IMR-90 (cell line): ENCODE measurements at places on chromosomes 3 and 15.

- DNase-seq: no peak
Observed at GRCh38 chr15:74773731-74774252, 8.1 kb upstream of the CSK start.

DNA sequence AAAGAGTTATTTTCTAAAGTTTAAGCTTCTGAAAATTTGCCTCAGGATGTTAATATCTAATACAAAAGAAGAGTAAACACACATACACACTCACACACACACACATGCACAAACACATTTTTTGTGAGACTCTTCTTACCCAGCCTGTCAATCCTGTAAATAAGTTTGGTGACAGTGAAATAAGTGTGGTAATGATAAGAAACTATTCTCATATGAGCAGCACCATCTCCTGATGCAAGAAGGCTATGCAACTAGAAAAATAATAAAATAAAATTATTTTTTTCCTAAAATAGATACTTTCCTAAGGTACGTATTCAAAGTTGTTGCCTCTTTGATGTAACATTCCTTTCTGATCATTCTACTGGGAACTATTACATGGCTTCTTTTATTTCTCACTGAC lies 155.1 kb downstream of the MECOM start:
- DNase-seq: no peak

DNA sequence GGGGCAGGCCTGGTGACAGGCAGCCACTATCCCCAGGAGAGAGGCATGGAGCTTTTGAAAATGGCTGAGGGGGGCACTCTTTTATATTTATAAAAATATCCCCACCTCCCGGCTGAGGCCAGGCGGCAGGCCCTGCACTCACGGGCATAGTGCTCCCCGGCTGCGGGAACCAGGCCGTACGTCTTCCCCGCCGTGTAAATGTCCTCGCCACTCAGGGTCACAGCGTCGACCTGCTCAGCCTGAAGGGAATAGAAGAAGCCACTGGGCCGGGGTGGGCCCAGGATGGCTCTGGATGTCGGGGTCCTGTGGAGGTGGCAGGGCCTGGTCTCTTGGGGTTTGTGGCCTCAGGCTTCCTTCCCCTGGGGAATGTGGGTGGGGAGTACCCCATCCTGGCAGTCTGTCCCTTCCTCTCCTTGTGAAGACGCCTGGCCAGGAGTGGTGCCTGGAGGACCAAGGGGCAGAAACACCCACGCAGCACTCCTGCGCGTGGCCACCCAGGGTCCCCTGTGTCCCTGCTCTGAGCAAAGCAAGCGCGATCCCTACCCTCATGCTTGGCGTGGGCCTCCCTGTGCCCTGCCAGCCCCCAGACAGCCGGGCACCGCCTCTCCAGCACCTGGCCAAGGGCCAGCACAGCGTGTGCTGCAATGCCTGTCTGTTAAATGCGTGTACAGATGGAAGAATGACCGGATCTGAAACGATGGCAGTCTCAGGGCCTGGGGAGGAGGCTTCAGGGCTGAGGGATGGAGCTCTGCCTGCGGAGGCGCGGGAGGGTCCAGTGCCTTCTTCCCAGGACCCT lies 18.9 kb downstream of the MELTF start:
- DNase-seq: no peak

- DNase-seq: peak; percentile 25
Observed at GRCh38 chr15:47685141-47685870, 32.0 kb upstream of the SEMA6D start.

- DNase-seq: no peak
Observed at GRCh38 chr15:83109532-83109931, 2.1 kb downstream of the TM6SF1 start.

GRCh38 chr3:42492508-42493080 lies 9.8 kb upstream of the VIPR1 start:
- no peak for DNase-seq

DNA sequence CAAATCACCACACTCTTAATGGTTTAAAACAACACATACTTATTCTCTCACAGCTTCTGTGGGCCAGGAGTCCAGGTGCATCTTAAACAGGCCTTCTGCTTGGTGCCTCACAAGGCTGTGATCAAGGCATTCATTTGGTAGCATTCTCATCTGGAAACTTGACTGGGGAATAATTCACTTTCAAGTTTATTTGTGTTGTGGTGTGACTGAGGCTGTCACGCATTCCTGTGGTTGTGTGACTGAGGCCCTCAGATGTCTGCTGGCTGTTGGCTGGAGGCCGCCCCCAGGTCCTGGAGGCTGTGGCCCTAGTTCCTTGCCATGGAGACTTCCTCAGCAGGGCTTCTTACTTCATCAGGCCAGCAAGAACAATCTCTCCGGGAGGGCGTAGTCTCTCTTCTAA lies 16.9 kb upstream of the FAM3D start:
- peak; percentile 61 for DNase-seq

GRCh38 chr3:52222319-52223221 lies 2.9 kb downstream of the TLR9 start:
- no peak for DNase-seq

DNA sequence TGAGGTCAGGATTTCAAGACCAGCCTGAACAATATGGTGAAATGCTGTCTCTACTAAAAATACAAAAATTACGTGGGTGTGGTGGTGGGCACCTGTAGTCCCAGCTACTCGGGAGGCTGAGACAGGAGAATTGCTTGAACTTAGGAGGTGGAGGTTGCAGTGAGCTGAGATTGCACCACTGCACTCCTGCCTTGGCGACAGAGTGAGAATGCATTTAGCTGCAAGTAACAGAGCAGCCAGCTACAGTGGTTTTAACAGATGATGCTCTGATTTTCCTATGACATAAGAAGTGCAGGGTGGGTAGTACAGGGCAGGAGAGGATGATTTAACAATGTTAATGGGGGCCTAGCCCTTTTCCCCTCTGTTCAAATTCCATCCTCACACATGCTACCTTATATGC lies 267.9 kb downstream of the RPLP1 start:
- no peak for DNase-seq

- no peak for DNase-seq
Observed at GRCh38 chr3:64464955-64465354, 222.8 kb downstream of the ADAMTS9 start.

GRCh38 chr3:125236331-125236903 lies 23.9 kb upstream of the SLC12A8 start:
- no peak for DNase-seq

DNA sequence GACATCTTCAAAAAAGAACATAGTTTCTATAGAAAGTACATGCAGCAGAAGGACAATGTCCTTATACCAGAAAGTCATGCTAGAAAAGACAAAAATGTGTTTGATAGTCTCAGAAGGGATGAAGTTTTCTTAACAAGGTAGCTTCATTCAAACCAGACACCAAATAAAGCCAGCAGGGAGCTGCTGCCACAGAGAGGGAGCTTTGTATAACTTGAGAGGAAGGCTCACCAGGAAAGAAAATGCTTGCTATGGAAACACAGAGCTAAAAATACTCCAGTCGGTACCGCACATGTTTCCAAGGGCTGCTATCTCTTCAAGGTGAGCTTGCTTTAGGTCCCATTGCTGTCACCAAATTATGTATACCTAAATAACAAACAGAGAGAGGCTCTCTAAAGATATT lies 1074.8 kb upstream of the ALCAM start:
- DNase-seq: no peak

DNA sequence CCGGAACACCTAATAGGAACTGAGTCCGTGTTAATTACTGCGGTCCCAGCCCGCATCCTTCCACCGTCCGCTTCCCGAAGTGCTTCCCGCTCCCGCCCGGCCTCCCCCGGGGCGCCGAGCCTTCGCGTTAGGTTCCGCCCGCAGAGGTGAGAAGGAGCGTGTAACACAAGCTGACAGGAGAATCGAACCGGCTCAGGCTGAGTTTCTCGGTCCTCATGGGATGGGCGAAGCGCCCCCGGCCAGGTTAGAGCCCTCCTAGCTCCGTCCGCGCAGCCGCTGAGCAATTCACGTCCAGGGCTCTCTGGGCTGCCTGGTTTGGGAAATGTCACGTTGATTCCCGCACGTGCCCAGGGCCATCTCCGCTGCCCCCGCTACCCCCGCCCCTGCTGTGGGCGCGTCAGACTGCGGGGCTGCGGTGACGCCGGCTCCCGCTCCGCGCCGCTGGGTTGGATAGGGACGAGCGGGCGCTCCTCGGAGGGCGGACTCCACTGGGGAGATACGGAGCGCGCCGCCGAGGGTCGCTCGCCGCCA lies 954 bp downstream of the CLDN11 start:
- DNase-seq: peak; percentile 41

- no peak for DNase-seq
Observed at GRCh38 chr15:27742751-27743477, 356.2 kb downstream of the OCA2 start.

DNA sequence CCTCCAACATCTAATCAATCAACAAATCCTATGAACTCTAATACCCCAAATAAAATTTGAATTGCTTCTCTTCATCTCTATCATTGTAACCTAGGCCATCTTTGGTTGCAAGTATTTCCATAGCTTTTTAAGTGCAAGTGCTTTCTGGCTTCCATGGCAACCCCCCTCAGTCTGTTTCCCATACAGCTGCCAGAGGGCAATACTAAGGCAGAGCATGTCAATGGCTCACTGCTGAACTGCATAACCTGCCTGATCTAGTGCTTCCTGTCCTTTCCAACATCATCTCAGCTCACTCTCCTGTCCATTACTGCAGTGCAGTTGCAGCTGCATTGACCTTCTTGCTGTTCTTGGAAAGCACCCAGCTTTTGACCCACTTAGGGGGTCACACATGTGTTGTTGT lies 198.4 kb downstream of the WNT5A start:
- DNase-seq: no peak

DNA sequence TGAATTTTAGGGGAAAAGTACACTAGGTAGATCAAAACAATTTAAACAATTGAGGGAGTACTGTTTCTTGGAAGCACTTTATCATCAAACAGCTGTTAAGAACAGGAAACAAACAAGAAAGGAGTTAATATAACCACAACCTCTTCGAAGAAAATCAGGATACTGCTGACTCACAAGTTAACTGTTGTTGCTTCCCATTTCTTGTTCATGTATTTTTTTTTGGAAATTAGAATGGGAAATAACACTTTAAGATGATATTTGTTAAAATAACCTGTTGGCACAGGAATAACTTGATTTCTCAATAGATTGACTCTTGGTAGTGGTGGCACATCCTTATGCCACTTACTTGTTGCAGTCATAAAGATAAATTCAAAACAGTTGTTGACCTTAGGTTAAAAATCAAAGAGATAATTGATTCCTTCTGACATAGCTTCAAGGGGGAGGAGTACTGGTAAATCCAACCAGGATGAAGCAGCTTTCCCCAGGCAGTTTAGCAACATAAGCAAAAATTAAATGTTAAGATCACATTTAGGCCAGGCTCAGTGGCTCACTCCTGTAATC lies 3.3 kb downstream of the BNIP2 start:
- peak; percentile 38 for DNase-seq

- no peak for DNase-seq
Observed at GRCh38 chr15:63920504-63921175, 86.9 kb upstream of the HERC1 start.

DNA sequence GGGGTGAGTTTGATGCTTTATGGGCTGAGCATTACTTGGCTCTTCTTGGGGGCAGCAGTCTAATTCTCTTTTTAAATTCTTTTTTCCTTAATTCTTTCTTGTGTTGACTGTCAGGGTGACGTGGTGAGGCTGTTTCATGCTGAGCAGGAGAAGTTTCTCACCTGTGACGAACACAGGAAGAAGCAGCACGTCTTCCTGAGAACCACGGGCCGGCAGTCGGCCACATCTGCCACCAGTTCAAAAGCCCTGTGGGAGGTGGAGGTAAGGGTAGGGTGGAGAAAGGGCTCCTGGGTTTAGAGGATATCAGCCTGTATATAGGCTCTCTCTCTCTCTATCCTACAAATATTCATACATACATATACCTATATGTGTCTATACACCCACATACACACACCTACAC lies 152.3 kb downstream of the ITPR1 start:
- no peak for DNase-seq

- DNase-seq: no peak
Observed at GRCh38 chr3:38617137-38617536, 32.4 kb downstream of the SCN5A start.

DNA sequence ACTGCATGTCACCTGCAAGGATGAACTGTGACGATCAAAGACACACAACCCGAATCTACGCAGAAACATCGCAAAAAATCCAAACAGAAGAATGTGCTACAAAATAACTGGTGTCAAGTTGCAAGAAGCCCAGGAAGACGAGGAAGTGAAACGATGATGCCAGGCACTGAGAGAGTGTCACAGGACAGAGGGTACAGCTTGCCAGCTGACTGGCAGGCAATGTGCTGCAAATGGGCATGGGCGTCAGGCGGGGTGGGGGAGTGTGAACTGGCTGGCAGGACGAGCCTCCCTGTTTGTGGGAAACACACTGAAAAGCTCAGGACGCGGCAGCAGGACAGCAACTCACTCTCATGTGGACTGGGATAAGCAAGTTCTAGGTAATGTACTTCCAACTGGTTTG lies 28.9 kb upstream of the OCA2 start:
- no peak for DNase-seq

DNA sequence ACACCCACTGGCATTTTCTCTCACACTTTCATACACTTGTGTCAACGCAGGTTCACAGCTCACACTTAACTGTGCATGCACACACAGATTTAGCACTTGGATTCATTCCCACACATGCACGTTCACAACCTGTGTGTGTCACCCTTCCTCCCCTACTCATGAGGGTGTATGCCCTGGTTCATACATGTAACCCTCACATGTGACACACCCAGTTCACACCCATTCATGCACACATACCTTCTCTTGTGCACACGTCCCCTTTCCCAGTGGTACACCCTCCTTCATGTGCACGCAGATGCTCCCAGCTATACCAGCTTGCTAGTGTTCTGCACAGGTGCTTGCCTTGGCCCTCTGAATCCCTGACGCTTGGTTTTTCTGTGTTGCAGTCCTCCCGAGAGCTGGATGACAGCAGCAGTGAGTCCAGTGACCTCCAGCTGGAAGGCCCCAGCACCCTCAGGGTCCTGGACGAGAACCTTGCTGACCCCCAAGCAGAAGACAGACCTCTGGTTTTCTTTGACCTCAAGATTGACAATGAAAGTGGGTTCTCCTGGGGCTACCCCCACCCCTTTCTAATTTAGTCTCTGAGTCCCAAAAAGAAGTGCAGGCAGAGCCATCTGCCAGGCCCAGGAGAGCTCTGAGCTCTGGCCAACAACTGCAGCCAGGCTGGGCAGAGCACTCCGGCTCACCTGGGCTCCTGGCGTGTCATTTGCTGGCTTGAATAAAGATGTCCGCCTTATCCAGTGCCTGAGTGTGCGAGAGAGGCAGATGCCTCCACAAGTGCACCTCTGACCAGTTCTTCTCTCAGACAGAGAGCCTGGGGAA lies 39.5 kb downstream of the GOLGA6A start:
- no peak for DNase-seq

DNA sequence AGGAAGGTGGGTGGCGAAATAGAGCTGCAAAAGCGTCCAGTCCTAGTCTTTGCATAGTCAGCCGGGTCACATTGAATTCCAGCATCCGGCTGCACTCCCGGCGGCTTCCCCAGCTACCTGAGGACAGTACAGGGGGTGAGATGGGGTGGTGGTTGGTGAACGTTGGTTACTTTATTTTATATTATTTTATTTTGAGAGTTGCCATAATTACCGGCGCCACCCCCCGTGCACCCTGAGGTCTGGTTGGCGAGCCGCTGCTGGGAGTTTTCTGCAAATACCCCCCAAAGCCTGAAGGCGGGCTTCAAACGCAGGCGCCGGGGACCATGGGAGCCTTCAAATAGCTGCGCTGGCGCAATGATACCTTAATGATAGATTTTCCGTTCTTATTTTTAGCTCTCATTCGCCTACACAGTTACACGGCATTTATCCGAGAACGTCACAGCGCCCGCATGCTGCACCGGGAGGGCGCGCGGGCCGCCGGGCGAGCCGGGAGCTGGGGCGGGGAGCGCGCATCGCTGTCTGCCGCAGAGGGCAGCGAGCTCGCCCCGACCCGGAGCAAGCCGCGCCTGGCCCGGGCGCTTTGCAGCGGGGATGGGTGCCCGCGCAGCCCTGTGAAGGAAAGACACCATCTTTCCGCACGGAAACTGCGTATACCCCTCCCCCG lies 756 bp upstream of the RASGRF1 start:
- DNase-seq: peak; percentile 6
